ENCODE measurements at places on chromosomes 7 and 10.
A peak's percentile ranks its signal among the peaks of the same experiment; 100 is the strongest.

DNA sequence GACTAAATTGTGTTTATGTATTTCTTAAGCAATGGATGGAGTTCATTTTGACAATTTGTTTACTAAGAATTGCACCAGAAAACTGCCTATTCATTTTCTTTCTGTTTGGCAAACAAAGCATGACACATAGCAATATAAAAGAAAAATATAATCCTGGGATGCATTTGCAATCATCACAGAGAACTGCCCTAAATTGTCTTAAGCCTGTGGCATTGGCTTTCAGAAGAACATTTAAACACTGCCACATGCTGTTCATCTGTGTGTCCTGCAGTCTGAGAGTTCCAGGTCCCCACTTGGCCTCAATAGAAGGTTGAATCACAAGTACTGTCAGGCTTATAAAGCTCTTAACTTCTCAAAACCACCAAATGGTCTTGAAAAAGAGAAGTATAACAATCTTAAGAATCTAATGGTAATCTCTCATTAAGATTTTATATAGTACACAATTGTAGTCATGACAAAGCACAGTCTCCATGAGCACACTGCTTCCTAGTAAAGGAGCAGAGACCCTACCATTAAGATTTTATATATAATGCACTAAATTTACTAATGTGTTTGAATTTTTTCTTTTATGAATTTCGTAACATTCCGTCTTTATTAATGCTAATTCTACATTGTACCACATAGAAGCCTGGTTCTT lies 29.9 kb downstream of the RNLS start:
- DNase-seq = peak; percentile 60

DNA sequence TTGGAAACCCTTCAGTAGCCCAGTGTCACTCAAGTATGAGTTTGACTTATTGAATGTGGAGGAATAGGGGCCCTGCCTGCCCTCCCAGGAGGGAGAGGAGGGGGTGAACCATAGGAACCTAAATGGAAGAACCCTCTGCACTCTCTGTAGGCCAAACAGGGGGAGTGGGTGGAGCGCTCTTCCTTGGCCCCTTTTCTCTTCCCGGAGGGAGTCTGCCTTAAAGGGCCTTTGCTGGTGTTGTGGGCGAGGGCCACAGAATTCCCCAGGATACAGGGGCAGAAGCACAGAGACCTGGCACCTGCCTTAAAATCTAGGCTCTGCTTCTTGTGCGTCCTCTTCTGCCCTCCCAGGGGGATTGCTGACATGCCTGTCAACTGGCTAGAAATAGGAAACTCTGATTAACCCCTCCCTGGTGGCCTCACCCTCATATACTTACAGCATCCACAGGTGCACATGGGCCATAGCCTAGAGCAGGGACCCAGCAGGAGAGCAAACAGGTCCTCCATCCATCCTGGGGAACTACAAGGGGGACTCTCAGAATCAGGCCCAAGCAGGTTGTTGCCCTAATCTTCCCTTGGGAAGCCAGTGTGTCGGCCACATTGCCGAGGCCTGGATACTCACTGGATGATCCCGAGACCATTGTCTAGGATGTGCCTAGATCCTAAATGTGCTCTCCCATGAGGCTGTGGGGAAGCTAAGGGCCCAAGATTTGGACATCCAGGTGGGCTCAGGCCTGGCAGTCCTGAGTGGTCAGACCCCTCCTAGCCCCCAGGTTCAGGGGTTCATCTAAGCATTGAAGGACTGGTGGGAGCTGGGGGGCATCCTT lies 3.4 kb downstream of the TRIM8 start:
- no peak for DNase-seq

GRCh38 chr10:132891368-132891767 lies 51.0 kb downstream of the CFAP46 start:
- no peak for DNase-seq

DNA sequence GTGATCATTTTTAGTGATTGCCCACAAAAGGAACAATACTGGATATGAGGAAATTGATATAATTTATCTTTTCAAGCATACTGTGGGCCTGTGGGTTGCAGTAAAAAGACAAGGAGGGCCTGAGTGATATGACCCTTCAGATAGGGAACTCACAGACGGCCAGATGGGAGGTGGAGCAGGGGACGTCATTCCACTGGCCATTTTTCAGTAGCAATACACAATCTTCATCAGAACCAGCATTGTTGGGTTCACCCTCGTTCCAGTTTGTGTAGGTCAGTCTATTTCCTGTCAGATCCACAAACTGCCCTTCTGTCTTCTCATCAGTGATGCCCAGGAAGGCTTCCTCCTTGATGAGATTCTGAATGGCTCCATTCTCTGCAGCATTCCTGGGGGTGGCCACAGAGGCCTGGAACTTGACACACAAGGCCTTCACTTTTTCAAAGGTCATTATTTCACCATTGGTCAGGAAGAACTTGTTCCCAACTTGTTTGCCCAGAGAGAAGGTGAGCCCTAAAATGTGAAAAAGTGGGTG lies 4.5 kb downstream of the MBL2 start:
- DNase-seq = no peak

GRCh38 chr10:132183046-132183445 lies 3.7 kb upstream of the DPYSL4 start:
- no peak for DNase-seq

- no peak for DNase-seq
These were observed 164.1 kb downstream of the PPP1R17 start for GRCh38 chr7:31851119-31851518.

- no peak for DNase-seq
These were observed 216.9 kb downstream of the MGMT start for GRCh38 chr10:129683920-129684319.

DNA sequence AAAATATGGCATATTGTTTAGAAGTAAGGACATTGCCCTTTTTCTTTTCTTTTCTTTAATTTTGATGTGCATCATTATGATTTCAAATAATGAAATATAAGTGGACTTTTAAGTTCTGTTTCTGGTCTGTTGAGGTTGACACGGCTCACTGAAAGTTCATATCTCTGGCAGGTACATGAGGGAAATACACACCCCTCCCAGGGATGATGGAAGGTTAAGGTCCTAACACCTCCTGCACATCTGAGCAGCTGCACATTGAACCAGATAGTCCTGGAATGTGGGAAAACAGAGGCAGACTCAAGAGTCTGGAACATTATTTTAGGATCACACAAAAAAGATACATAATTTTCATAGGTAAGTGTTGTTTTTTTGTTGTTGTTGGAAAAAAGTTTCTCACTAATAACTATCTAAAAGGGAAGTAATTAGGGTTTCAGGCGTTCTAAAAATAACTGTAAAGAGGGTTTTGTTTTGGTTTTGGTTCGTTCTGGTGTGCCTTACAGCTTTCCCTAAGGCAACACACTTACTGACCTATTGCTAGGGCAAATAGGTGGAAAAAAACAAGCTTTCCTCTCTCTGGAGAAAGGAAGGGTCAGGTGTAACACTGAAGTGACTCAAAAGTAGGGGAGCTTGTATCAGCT lies 201.2 kb upstream of the PRKCQ start:
- no peak for DNase-seq

DNA sequence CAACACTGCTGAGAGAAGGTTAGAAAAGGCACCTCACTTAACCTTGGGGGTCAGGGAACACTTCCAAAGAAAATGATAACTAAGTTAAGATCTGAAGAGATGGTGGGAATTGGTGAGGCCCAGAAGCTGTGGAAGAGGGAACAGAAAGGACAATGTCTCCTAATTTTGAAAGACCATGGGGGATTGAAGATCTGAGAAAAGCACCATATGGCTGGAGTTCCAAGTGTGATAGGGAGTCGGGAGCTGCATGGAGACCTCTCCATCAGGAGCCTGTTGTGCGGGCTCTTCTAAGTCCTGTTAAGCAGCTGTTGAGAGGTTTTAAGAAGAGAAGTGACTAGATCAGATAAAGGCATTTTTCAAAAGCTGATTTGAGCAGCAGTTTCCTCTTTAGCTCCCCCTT lies 254.3 kb downstream of the CDK14 start:
- no peak for DNase-seq

GRCh38 chr10:83037653-83038052 lies 1101.7 kb upstream of the GHITM start:
- DNase-seq = no peak

GRCh38 chr7:23531050-23531793 lies 559 bp downstream of the TRA2A start:
- peak; percentile 57 for DNase-seq

DNA sequence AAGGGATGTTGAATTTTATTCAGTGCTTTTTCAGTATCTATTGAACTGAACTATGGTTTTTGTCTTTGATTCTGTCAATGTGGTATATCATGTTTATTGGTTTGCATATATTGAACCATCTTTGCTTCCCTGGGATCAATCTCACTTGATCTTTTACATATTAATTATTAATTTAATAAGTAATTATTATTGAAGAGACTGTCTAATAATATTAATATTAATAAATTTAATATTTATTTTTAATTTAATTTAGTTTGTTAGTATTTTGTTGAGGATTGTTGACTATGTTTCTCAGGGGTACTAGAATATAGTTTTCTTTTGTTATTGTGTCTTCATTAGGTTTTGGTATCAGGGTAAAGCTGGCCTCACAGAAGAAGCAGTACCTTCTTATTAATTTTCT lies 26.5 kb upstream of the TRA2A start:
- no peak for DNase-seq

GRCh38 chr7:28228396-28228795 lies 47.8 kb upstream of the JAZF1 start:
- no peak for DNase-seq

- no peak for DNase-seq
These were observed 128.9 kb downstream of the CCDC3 start for GRCh38 chr10:12872577-12872976.

- no peak for DNase-seq
These were observed 38.5 kb upstream of the MSMB start for GRCh38 chr10:46084321-46085165.

GRCh38 chr7:146355216-146355615 lies 238.6 kb downstream of the CNTNAP2 start:
- no peak for DNase-seq

DNA sequence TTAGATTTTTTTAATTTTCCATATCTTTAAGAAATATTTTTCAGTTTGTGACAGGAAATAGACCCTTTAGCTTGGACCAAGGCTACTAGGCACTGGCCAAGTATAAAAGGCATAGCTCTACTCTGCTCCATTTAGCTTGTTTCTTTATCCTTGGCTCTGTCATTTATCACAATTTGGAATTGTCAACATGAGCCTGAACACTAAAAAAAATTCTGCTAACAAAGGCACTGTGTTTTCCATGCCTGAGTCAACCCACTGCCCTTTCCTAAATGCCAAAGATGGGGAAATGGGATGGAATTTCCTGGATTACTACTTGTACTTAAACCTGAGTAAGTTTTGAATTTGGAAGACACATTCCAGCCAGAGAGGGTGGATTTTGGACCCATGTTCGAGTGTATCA lies 128.4 kb downstream of the NSUN6 start:
- DNase-seq = no peak

DNA sequence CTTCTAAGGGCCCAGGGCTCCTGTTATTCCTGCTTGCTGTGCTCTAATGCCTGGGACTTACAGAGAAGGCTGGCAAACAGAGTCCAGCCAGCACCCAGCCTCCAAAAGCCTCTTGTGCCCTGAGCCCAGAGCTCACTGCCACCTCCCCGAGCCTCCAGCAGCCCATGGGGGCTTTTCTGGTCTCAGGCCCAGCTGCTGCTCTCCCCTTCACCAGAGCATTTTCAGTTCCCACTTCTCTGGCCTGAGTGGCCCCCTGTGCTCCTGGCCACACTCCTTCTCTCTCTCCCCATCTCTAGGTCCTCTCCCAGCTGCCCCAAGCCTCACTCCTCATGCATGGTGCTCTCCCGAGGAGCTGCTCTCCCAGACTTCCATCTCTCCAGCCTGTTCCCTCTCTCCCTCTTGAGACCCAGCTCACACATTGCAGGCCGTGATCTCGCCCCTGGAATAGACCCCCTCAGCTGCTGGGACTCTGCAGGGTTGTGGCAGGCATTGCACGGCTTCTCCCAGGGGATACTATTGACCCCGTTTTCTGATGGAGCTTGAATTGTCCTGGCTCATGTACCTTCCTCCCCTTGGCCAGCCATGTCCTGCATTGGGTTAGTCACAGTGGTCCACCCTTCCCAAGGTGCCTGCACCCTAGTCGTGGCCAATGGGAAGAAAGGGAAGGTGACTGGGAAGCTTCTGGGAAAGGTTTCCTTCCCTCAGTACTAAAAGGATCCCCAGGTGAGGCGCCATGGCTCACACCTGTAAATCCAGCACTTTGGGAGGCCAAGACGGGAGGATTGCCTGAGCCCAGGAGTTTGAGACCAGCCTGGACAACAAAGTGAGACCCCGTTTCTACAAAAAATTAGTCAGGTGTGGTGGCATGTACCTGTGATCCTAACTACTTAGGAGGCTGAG lies 9.0 kb upstream of the RASSF4 start:
- no peak for DNase-seq
